ENCODE measurements at places on chromosomes 4 and X.

- no peak for DNase-seq
These were observed 291.7 kb downstream of the KCNIP4 start for GRCh38 chr4:21656832-21657231.

DNA sequence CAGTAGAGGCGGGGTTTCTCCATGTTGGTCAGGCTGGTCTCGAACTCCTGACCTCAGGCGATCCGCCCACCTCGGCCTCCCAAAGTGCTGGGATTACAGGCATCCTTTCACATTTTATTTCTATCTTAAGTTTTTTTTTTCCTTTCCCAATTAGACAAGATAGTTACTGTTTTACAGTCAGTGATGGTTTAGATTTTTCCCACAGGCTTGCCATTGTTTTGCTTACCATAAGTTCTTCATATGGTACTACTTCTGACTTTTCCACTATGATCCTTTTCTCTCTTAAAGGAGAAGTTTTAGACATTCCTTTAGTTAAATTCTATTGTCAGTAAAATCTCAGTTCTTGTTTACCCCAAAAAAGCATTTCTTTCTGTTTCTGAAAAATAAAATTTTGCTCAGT is 462.6 kb downstream of the CENPC start:
- DNase-seq, result no peak

DNA sequence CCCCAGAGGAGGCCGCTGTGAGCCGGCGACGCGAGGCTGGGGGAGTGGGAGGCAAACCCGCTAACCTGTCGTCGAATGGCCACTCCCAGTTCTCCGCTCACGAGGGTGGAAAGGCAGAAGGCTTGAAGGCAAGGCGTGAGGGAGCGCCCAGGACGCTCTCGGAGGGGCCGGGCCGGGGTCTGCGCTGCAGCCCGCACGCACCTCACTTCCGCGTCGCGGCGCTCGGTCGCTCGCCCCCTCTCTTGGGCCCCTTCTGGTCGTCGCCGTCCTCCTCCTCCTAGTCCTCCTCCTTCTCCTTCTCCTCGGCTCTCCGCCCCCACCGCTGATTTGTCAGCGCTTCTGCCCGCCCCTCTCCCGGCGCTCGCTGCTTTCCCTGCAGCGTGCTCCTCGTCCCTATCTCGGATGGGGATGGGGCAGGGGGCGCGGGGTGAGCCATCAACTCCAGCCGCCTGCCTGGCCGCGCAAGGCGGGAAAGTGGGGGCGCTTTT is at the start of gene SNCA:
Gene SNCA, minus strand, starts transcription at position 265 of the 488 bp plus-strand sequence. CDS start 1,494 bp downstream, outside the sequence.
- no peak for DNase-seq

DNA sequence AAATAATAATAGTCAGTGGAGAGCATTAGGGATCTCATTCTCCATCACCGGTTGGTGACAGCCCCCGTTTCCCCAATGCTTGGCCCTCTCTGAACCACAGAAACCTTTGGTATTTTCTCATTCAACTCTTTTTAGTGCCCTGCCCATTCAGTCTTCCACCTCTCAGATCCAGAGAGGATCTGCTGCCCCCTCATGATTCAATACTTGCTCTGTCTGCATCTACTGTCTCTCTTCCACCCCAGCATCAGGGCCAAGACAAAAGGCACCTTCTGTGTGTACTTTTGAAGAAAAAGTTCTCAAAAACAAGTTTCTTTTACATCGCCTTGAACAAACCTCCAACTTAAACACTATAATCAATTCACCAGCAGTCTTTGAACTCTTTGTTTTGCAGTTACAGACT is 19.3 kb downstream of the CLTRN start:
- no peak for DNase-seq

- DNase-seq, result no peak
These were observed 87.0 kb downstream of the SYNPO2 start for GRCh38 chr4:118975449-118976192.

GRCh38 chrX:45126158-45126557 is 74.5 kb downstream of the DIPK2B start:
- no peak for DNase-seq

Data from stimulated activated CD8-positive, alpha-beta memory T cell treated with anti-CD3 and anti-CD28 coated beads, Interleukin-2, amount 100 ng/mL, for 1 hour (primary cell).